Amniotic stem cell (primary cell): ENCODE measurements at places on chromosomes 6 and 20.

GRCh38 chr6:133895573-133896343 lies 6.8 kb downstream of the TCF21 start:
- DNase-seq, result no peak

- no peak for DNase-seq
Measured at GRCh38 chr20:40945754-40946450, 82.7 kb upstream of the TOP1 start.

DNA sequence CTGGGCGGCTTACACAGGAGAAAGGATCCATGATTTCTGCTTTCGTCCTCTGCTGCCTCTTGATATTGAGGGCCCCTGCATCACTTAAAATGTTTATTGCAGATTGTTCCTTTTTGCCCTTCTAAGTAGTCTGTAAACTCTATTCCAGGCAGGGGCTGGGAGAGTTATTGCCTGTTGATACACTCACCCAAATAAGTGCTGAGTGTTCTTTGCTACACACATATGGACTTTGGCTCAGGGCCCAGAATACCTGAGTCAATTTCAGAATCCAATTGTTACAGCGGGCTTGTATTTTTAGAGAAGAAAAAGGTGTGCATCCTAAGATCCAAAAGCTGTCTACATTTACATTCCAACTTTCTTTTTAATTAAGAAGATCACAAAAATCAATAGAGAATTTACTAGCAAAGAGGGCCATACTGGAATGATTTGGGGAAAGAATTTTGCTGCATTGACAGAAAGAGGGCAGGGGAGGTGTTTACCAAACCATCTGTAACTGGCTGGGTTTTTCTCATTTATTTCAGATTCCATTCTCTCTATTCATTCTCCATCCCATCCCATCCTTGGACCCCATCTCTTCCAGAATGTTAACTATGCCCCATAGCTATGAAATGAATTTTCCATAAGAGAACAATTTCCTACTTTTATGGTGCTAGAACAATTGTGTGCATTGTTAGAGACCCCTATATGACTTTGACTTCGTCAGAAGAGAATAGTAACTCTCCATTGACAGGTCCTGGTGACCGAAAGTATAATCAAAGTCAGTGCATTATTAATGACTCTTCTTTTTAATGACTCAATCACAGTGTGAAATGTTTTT lies 959.9 kb upstream of the FLRT3 start:
- no peak for DNase-seq

DNA sequence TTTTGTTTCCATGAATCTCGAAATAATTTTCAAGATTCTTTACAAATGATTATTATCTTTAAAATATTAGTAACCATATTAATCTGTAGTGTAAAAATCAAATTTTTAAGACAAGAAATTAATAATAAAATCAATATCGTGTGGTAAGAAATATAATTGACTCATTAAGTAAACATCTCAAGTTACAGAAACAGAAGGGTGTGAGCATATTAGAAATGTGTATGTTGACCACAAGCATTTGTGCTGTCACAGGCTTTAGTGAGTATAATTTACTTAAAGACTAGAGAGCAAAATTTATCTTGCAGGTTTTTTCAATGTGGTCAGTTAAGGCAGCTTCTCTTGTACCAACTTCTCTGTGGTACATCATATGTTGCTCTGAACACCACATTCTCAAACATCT lies 566.5 kb upstream of the IRAK1BP1 start:
- DNase-seq, result no peak

DNA sequence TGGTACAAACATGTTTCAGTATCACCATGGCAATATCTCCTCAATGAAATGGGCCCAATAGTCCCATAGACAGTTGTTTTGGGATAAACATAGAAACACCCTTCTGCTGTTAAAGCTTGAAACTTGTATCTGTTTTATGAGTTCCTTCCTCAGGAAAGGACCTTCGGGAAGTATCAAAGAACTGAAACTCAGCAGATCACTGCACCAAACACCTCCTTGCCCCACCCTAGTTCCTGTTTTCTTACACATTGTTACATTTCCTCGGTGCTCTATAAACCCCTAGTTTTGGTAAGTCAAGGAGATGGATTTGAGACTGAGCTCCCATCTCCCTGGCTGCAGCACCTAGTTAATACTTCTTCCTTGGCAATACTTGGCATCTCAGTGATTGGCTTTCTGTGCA lies 73.8 kb upstream of the ECI2 start:
- no peak for DNase-seq

DNA sequence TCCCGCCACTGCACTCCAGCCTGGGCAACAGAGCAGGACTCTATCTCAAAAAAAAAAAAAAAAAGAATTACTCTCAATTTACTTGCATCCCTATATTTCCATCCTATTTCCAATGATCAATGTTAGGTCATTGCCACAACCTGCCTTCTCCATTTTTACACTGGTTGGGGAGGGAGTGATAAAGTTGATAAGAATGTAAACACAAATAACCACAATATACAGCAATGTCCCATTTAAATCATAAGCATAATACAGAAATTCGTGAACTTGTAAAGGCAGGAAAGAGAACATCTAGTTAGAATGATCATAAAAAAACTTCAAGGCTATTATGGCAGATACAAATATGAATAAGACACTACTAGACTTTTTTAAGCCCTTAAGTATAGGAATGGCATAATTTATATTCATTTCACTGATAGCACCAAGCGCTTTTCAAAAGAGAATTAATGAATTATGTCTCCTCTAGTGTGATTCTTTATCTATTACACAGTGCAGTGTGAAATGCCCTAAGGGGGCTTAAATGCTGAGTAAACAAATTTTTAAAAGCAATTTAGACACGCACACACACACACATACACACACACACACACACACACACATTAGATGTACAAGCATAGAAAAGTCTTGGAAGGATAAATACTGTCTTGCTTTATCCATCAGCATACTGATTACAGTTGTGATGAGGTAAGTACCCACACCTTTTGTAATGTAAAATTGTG lies 33.5 kb upstream of the RAB23 start:
- DNase-seq, result no peak

DNA sequence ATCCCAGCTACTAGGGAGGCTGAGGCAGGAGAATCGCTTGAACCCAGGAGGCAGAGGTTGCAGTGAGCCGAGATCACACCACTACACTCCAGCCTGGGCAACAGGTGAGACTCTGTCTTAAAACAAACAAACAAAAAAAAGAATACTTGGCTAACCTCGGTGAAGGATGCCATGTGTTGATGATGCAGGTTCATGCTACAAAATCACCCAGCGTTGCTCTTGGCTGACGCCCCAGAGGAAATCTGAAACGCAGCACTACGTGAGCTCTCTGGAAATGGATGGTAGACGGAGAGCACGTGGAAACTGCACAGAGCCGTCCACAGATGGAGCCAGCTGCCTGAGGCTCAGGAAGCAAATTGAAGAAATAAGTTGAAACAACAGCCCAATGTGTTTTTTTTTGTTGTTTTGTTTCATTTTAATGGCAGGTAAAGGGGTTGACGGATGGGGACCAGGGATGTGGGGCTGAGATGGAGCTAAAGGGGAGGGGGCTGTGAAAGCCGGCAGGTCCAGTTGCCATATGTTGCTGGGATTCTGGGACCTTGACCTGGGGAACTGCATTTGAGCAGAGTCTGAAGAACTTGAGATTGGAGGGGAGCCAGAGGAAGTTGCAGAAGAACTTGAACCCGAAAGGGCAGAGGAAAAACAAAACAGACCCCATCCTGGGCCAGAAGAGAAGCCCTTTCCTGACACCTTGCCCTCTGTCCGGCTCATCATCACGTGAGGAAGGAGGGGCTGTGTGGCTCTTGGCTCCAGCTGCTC lies 12.8 kb upstream of the MANBAL start:
- DNase-seq, result peak; percentile 72

GRCh38 chr6:121794630-121795029 lies 359.2 kb downstream of the GJA1 start:
- peak; percentile 90 for DNase-seq

GRCh38 chr6:1070085-1070521 lies 241.8 kb upstream of the FOXQ1 start:
- no peak for DNase-seq
